ENCODE measurements at places on chromosomes 3 and 15. TPM values are rescaled to one million over a fixed set of nuclear protein-coding genes. Genes with fewer than 3 reads are reported as not detected.

The ACVR2B gene
- total RNA-seq, result 18.7 TPM

The IQCF5 gene
- not detected for total RNA-seq

The NIPA2 gene
- 116 TPM for total RNA-seq

The IL17RE gene
- total RNA-seq, result 3.6 TPM

The RUBCN gene
- total RNA-seq, result 31.1 TPM

The HEMK1 gene
- 15.3 TPM for total RNA-seq

The CALML4 gene
- 2.4 TPM for total RNA-seq

The CSPG4 gene
- total RNA-seq, result 1.7 TPM

The PIGZ gene
- total RNA-seq, result 0.88 TPM

The ADCY5 gene
- 0.67 TPM for total RNA-seq

The ILDR1 gene
- total RNA-seq, result 3.7 TPM

The RNF168 gene
- 10.9 TPM for total RNA-seq

GRCh38 chr3:12618426-12618825, 45.5 kb downstream of the RAF1 start:
- DNase-seq, result no peak

DNA sequence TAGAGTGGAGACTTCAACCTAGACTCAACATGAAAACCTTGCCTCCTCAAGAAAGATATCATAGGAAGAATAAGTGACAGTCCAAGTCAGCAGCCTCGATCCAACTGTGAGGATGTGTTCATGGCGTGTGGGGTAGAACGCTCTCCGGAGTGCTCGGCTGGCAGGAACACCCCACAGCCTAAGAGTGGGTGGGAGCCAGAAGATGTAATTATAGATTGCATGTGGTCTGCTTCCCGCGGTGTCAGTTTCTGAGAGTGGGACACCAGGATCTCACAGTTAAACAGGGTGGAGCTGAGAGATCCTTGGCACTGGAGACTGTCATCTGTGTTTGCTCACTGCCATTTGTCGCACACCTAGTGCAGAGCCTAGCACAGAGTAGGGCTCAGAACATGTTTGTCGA, 158.0 kb downstream of the CTNNB1 start:
- no peak for DNase-seq

DNA sequence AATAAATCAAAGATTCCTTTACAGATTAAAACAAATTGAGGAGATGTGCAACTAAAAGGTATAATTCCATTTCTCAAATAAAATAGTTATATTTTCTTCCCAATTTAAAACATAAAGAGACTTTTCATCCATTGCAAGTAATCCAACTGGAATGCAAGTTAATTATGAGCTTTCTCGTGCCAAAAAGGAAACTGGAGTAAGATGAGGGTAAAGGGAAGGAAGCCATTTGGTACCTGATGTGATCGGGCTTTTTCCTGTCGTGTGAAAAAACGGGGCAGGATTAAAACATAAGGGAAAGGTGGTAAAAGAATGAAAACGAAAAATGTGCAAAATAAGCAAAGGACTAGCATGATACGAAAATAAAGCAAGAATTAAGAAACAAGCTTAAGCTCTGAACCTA, 41.8 kb upstream of the XXYLT1 start:
- no peak for DNase-seq

DNA sequence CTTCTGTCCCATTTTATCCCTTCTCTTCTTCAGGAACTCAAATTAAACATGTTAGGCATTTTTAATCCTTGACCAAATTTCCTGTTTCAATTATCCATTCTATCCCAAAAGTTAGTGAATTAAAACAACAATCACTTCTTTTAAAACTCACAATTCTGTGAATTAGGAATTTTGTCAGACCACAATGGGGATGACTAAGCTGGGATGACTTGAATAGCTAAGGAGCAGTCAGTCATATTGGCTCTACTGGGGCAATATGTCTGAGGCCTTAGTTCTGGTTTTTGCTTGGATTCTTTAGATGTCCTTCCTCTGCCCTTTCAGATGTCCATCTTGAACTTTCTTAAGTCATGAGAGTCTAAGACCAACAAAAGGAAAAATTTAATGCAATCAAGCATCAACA, 178.2 kb upstream of the TGFBR2 start:
- DNase-seq, result peak; percentile 67

DNA sequence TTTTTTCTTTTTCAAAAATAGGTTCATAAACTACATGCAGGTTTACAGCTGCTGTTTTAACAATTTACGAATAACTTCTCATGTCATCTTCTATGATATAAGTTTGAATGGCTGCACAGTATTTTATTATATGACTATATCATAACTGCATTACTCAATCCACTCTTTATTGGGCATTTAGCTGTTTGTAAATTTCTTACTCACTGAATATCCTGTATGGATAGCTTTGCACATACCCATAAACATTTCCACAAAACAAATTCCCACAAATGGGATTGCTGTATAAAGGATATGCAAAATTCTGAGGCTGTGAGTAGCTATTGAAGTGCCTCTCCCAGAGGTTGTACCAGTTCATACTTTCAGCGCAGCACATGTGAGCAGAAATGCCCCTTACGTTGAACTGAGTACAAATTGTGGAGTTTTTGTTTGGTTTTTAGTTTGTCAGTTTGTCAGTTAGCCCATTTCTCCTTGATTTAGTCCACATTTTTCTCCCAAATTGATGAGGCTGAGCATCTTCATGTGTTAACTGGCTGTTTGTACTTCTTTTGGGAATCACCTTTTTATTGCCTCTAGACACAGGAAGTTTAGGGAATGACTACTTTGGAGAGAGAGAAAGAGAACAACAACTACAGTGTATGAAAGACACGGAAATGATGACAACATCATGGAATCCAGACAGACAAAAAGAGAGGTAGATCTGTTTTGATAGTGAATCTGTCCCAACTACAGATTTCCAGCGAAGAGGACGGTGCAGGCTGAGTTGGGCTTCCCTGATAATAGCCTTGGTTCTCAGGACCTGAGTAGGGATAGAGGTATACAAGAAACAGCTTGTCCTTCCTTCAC, 24.8 kb downstream of the TTC23 start:
- DNase-seq, result no peak

DNA sequence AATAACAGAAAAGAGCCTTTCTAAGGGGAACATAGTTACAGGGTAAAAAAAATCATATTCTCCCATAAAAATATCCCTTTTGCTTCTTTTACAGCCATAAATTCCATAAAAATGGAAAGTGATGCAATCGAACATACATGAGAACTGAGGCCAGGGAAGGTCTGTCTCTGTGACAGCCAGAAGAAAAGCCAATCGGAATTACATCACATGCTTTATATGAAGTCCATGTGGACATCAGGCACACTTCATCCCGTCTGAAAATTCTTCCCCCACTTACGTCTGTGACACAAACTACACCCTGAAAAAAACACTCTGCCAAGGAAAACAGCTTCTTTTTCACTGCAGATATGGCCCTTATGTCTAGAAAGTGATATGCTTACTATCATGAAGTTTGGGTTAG, 323.5 kb downstream of the ERC2 start:
- no peak for DNase-seq

GRCh38 chr15:79644091-79644490, 212.0 kb downstream of the MINAR1 start:
- no peak for DNase-seq

DNA sequence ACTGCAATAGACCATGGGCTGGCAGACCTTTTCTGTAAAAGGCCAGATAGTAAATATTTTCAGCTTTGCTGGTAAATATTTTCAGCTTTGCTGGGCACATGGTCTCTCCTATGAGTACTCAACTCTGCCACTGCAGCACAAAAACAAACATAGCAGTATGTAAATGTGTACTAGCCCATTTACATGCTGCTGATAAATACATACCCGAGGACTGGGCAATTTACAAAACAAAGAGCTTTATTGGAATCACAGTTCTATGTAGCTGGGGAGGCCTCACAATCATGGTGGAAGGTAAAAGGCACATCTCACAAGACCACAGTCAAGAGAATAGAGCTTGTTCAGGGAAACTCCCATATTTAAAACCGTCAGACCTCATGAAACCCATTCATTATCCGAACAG, 793.0 kb downstream of the EDEM1 start:
- no peak for DNase-seq

GRCh38 chr15:64044300-64045100, 1.8 kb downstream of the DAPK2 start:
- no peak for DNase-seq

GRCh38 chr15:90883976-90884718, at the start of gene FES:
Gene FES (plus strand): TSS chr15:90884504. CDS start chr15:90885046, 542 bp downstream.
- no peak for DNase-seq

DNA sequence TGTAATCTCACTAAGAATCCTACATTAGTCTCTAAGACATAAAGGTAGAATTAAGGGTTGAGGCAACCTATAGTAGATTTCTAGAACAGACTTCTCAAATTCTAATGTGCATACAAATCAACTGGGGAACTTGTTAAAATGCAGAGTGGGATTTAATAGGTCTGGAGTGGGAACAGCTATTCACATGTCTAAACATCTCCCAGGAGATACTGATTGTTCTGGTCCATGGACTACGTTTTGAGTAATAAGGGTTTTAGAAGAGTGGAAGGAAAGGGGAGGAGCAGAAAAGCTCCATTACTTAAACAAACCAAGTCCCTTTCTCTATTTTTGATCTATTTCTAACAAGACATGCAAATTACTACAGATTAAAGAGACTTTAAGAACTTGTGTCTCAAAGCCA, 524.8 kb downstream of the TUSC7 start:
- DNase-seq, result no peak

DNA sequence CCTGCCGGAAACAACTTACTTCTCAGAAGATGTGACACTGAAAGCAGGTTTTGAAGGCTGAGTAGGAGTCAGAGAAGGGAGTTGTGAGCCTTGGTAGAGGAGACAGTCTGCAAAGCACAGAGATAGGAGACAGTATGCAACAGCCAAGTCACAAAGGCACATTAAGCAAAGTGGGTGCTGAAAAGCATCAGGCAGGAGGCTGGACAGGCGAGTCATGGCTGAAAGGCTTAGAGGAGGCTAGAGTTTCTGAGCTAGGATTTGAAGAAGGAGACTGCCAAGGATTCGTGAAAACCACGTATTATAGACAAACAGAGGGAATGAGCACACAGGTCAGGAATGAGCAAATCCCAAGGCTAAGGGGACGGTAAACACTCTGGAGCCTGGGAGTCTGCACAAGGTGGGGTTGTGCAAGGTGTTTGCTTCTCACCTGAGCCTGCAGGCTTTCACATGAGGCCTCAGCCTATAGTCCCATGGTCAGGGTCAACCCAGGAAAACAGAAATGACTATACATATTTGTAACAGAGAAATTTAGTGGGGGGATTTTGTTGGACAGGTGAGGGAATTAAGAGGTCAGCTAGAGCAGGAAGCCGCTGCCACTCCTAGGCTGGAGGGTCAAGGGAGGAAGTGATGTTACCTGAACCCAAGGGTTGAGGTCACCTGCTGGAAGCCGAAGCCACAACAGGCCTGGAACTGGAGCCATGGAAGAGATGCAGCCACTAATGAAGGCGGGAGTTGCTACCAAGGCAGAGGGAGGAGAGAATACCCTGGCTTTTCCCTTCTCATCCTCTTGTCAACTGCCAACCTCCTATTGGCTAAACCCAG, 23.1 kb upstream of the TRIM71 start:
- no peak for DNase-seq

GRCh38 chr3:107600780-107601179, 78.0 kb downstream of the BBX start:
- DNase-seq, result no peak

DNA sequence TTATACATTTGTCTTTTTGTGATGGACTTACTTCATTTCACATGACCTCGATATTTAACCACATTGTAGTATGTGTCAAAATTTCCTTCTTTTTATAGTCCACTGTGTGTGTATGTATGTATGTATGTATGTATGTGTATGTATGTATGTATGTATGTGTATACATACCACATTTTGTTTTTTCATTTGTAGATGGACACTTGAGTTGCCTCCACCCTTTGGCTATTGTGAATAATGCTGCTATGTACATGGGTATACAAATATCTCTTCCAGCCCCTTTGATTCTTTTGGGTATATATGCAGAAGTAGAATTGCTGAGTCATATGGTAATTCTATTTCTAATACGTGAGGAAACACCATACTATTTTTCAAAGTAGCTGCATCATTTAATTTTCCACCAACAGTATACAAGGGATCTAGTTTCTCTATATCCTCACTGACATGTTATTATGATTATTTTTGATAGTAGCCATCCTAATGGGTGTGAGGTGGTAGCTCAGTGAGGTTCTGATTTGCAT, 228.2 kb downstream of the OPA1 start:
- no peak for DNase-seq

GRCh38 chr3:12024959-12025570, 20.9 kb downstream of the SYN2 start:
- DNase-seq, result no peak

- DNase-seq, result no peak
Observed at GRCh38 chr15:52801748-52802085, 11.6 kb upstream of the ONECUT1 start.

DNA sequence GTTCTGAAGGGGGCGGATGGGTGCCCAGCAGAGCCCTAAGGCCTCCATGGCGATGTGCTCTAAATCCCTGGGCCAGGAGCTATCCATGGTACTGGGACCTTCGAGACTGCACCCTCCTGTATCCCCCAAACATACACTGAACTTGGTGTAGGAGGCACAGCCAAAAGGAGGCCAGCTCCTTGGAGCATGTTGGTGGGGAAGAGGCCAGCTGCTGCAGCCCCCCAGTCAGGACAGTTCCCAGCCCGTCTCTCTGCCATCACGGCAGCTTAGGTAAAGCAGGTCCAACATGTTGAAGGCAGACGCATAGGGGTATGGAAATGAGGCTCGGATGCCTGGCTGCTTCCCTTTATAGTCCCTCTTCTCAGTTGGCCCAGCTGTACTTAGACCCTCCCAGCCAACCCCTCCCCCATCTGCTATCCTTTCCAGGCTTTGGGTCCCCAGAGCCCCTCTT, 1.8 kb downstream of the CAMKV start:
- DNase-seq, result peak; percentile 14

DNA sequence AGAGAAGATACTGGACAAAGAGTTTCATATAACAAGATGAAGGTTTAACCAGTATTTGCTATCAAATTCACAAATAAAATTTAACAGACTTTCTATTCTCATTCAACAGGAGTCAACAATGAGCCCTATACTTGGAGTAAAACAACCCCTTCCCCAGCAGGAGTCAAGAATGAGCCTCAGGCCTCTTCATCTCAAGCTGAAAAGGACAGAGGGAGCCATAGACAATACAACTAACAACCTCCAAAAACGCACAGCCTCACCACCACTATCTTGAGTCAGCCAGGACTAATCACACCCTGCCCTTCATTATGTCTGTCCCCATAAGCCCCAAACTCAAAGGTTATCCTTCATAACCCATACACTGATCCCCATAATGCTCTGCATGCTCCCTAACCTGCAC, 36.4 kb downstream of the ETFA start:
- no peak for DNase-seq

GRCh38 chr3:13825311-13825579, 54.6 kb downstream of the WNT7A start:
- DNase-seq, result no peak

- DNase-seq, result no peak
Observed at GRCh38 chr3:56611364-56611763, 54.4 kb downstream of the CCDC66 start.

GRCh38 chr3:107634099-107634489, 111.3 kb downstream of the BBX start:
- no peak for DNase-seq

GRCh38 chr15:90191794-90192509, 9.2 kb upstream of the SEMA4B start:
- peak; percentile 60 for DNase-seq

GRCh38 chr15:68232449-68232848, 2.9 kb upstream of the CLN6 start:
- no peak for DNase-seq

All from kidney epithelial cell (primary cell).